Trophoblast cell (in vitro differentiated cells and primary cell): ENCODE measurements at places on chromosomes 2 and 18.

GRCh38 chr2:54212456-54212855 lies 43.6 kb downstream of the TSPYL6 start:
- no peak for DNase-seq

GRCh38 chr2:215949991-215950404 lies 63.4 kb downstream of the MREG start:
- no peak for DNase-seq

DNA sequence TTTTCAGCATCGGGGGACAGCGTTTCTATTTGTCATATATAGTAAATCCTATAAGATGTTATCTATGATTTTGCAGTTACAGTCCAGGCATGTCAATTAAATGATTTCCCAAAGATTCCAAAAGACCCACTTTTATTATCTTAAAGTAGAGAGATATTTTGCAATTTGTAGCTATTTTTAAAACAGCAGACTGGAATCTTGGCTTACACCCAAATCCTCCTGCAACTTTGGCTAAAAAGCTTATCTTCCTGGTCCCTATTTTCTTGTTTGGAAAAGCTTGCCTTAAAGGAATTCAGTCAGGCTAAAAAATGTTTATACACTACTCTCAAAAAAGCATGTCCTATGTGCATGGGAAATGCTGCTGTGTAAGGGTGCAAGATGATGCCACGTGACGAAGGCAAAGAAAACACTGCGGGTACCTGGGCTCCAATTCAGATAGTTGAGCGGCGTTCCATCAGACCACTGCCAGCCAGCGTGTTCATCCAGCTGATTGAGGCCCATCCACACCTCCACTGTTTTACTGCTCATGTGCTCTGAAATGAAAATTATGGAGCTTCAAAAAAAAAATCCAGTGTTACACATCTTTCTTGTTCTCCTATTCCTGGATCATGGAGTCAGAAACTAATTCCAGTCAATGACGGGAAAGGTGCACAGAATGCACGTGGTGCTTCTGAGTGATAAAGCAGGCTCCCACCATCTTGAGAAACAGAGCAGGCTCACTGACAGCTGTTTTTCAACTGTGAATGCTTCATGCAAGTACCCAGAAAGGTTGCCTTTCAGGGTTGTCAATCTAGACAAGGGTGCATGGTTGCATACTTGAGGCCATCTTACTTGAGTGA lies 33.8 kb downstream of the PLA2R1 start:
- no peak for DNase-seq

- DNase-seq: no peak
Observed at GRCh38 chr2:107738266-107738665, 88.4 kb upstream of the RGPD4 start.

DNA sequence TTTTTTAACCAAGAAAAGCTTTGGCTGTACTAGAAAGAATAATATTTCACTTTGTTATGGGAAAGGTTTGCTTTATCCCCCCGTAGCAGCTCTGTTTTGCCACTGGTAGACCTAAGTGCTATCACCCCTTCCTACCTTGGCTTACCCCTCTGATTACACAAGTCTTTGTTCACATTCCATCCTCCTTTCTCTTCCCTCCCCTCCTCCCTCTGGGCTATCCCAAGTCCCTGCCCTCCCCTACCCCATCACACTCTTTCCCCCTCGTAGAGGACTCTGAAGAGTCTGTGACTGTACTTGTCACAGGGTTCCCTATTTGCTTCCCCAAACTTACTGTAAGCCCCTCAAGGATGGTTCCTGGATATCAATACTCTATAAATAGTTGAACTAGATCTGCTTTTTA lies 152.9 kb upstream of the NOSTRIN start:
- no peak for DNase-seq

- no peak for DNase-seq
Observed at GRCh38 chr18:78666666-78667335, 312.8 kb upstream of the SALL3 start.

GRCh38 chr2:101770726-101771125 lies 73.2 kb downstream of the MAP4K4 start:
- DNase-seq: peak; percentile 82

GRCh38 chr2:55162284-55163006 lies 69.6 kb downstream of the CLHC1 start:
- DNase-seq: no peak

DNA sequence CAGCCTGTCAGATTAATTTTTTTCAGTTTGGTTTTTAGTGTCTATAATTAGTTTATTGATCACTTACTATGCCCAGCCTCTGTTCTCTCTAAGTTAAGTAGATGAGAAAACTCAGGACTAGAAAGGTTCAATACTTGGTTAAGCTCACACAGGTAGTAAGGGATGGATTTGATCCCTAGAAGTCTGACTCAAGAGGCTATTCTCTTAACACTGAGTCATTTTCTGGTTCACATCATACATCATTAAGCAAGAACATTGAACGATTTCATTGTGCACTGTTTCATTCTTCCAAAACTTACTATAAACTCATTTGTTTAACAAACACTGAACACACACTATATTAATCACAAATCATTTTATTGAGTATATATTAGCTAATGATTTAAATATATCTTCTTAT lies 54.1 kb upstream of the SLC38A11 start:
- no peak for DNase-seq

- no peak for DNase-seq
Observed at GRCh38 chr18:37667836-37668235, 102.2 kb upstream of the CELF4 start.

DNA sequence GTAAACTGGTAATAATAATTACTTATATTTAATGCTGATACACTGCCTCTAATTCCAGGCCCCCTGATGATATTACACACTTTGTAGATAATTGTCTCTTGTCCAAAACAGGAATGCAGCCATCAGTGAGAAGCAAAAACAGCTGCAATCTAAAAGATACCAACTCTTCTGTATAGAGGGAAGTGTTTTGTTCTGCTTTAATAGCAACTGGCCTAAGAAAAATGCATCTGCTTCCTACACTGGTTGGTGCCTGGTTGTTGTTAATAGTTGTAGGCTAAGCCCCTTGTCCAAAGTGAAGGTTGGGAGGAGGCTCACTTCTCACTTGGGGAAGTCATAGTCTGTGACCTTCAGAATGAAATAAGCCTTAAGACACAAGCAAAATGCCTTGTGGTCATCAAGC lies 332.0 kb downstream of the ZNF521 start:
- no peak for DNase-seq

DNA sequence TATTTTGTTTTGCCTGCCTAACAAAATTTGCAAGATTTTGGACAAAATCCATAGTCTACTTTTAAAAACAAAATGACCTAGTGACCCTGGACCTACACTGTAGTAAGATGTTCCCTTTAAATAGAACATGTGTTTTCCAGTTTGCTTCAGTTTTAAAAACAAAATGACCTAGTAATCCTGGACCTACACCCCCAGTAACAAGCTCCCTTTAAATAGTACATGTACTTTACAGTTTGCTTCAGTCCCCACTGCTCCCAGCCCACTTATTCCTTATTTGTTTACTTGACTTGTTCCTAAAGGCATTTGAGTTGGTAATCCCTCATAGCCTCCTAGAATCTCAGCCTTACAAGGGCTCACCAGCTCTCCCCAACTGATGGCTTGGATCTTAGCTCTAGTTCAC lies 34.5 kb upstream of the HTR2B start:
- no peak for DNase-seq

- DNase-seq: no peak
Observed at GRCh38 chr18:54612237-54612636, 21.2 kb downstream of the DYNAP start.

GRCh38 chr2:142819411-142819810 lies 58.1 kb upstream of the KYNU start:
- DNase-seq: no peak

DNA sequence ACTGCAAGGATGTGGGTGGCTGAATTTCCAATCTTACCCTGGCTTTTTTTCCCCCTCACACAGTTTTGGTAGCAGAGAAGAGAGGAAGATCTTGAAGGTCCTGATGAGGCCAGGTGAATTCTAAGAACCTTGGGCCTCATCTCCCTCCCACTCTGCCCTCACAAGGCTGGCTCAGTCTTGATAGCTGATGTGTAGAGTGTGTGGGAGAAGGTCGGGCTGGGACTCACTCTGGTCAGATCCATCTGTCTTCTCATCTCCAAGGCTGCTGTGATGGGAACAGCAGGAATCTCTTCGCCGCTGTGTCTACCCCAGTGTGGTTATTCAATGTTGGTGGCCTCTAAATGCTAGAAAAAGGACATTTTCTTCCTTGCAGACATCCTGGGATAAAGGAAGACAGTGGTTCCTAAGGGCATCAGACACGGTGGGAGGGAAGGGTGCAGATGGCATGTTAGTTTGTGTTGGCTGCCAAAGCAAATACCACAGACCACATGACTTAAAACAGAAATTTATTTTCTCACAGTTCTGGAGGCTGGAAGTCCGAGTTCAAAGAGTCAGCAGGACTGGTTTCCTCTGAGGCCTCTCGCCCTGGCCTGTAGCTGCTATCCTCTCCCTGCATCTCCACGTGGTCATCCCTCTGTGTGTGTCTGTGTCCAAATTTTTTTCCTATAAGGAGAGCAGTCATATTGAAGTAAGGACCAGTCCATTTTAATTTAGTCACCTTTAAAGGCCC lies 37.6 kb upstream of the MGAT4A start:
- no peak for DNase-seq

DNA sequence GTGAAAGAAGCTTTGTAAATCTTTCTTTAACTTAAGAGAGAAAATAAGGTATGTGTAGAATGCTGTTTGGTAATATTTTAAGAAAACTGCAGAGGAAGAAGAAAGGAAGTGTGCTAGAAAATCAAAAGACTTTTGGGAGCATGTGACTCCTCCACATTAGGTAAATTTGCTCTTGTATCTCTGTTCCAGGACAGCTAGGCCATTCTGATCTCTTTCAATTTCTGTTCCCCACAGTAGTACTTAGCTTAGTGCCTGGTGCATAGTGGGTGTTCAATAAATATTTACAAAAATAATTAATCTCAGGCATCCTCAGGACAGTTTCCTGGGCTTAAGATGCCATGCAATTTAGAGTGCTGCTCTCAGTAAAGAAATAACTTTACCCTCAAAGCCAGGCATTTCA lies 105.0 kb downstream of the GPD2 start:
- no peak for DNase-seq

DNA sequence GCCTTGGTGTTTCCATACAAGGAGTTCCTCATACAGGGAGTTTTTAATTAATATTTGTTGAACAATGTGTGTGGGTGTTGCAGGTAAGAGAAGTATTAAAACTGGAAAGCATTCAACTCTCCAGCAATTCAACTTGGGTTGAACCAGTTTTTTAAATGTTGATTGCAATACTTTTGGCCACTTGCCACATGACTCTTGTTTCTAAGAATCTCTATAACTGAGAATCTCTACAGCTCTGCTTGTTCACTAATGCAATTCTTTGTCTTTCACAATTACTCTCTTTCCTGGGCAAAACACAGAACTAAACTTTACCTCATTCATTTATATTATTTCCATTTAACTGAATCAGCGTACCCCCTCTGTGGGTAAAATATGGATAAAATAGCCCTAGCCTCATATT lies 429.4 kb downstream of the ARHGAP15 start:
- DNase-seq: no peak

DNA sequence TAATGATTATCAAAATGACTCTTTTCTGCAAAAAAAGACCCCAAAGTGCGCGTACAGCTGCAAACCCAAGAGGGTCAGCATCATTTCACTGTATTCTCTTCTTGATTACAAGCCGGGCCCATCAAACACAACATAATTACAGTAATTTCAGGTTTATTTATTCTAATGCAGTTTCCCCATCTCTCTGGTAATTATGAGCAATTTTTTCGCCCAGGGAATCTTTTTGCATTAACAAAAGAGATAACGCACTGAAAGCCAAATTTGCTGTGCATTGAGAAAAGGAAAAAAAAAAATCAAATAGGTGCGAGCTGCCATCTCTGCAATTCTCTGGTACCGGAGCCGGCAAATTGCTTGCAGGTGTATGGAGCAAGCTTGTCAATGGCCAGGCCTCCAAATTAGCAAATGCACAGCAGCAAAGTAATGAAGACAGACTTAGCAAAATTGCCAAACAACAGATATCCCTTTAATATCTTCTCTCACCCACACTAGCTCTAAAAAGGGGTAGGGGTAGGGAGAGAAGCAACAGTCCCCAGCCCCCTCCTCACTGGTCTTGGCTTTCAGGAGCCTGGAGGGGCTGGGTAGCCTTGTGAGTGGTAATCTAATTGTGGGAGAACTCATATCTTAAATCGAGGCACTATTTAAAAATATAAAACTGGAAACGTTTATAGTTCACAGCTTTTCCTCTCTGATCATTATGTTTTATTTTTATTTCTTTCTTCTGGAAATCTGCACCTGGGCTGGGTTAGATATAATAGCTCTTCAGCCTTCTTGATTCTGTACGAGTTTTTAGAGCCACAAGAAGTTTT lies 6.7 kb downstream of the DLX1 start:
- no peak for DNase-seq

- DNase-seq: peak; percentile 87
Observed at GRCh38 chr18:9898792-9899549, 13.2 kb downstream of the TXNDC2 start.

DNA sequence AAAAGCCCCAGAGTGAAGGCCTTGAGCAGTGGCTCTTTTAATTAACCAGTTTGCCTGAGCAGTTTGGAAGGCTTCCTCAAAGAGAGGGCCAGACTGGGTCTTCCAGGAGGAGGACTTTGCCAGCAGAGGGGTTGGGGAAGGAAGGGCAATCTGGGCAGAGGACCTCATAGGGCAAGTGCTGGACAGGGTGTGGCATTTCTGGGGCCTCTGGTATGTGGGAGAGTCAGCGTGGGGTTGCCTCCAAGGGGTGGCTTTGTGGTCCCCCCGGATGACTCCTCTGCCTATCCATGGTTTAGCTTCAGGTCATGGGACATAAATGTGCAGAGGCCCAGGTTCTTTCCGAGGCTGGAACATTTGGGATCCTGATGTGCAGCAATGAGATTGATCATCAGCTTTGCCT lies 12.6 kb downstream of the GLI2 start:
- no peak for DNase-seq

GRCh38 chr2:26650713-26651469 lies 9.7 kb upstream of the CIB4 start:
- DNase-seq: no peak

GRCh38 chr2:74373221-74373676 lies 6.9 kb downstream of the DCTN1 start:
- DNase-seq: no peak

- no peak for DNase-seq
Observed at GRCh38 chr2:70674636-70675430, 93.2 kb downstream of the ADD2 start.

DNA sequence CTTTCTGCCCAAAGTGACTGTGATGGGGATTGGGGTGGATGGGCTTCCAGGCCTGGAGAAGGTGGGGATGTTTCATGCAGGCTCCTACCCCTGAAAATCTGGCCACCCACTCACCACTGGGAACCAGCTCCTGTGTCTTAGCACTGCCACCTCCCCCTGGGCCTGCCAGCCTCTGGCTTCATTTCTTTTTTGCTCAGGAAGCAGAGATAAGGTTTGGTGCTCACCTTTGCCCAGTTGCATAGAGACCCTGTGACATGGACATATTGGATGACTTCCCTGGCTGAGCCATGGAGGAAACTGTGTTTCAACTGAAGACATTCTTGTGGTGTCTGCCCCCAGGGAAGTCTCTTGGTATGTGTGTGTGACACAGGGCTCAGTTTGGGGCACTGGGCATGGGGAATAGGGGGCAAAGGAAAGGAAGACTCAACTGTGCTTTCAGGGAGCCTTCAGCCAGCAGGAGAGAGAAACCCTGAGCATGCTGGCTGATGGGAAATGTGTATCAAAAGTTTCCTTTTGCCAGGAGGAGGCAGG lies 16.7 kb downstream of the CTIF start:
- DNase-seq: no peak

GRCh38 chr2:15352363-15352762 lies 208.8 kb downstream of the NBAS start:
- DNase-seq: peak; percentile 32

- DNase-seq: no peak
Observed at GRCh38 chr2:189561371-189562038, 19.1 kb downstream of the SLC40A1 start.
